CD4-positive, alpha-beta T cell treated with Interleukin-12 subunit alpha and Interleukin-12 subunit beta, for 1 hour (primary cell): ENCODE measurements at places on chromosomes 1 and 21.

GRCh38 chr1:61318319-61319125, 236.2 kb downstream of the NFIA start:
- DNase-seq = no peak

- DNase-seq = no peak
Measured at GRCh38 chr1:27666791-27667254, 5.2 kb downstream of the IFI6 start.

DNA sequence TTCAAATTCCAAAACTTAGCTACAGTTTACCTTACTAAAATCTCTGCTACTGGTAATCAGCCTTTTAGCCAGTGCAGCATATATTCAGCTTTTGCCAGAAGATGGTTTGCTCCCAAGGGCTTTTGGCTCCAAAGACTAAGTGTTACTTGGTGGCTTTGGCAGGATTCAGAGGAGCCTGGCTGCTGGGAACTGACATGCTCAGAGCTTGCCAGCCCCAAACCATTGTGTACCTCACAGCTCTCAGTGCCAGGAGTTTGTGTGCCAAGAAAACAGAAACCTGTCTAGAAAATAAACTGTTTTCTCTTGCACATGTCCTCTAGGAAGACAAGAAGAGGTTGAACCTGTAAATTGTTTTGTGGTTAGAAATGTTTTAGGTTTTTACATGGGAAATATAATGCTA, 315.9 kb downstream of the ST6GALNAC3 start:
- no peak for DNase-seq

DNA sequence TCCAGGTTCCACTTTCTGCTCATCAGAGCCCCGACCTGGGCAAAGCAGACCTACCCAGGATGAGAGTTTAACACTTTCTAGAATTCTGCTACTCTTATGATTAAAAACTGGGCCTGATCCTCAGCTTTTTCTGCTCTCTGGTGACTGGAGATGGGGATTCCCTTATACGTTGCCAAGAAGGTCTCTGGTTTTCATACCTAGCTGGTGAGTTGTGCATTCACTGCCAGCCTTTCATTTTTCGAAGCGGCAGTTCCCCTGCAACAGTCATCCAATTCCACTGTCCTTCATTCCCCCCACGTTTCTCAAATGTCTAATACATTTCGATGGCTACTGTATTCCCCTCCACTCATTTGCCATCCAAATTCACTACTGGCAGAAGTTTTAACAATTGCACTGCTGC, 135.3 kb downstream of the ADSS2 start:
- DNase-seq = no peak

DNA sequence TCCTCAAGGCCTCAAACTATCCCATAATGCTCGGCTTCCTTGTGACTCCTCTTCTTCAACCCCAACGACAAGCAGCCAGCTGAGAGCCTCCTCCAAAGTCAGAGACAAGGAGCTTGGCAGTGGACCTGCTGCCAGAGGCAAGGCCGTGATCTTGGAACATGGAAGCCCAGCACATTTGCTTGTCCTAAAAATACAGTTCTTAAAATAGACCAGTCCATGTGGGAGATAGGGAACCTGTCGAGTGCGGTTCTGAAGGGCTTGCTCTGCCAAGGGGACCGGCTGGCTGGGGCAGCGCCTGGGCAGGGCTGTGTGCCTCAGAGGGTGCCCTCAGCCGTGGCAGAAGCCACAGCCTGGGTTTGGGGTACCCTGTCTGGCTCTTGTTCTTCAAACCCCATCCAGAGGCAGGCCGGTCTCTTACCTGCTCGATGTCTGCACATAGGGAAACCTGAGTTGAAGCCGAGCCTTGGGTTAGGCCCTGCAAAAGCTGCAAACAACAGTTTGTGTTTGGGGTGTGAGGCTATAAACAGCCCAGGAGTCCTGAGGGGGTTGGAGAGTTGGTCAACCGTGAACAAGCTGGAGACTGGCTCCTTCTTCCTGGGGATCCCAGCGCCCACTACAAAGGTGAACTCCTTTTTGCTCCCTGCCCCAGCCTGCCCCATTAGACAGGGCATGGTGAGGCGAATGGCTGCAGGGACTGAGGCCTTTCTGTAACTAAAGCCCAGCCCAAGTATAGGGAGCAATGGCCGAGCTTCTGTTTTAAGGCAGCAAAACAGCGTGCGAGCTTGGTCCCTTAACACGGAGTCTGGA, 228.8 kb downstream of the CAMTA1 start:
- DNase-seq = no peak

GRCh38 chr1:46667782-46668760, at the start of gene ATPAF1:
Gene ATPAF1, minus strand, starts transcription at chr1:46668364. Its CDS starts 42 bp downstream, at chr1:46668322.
- peak; percentile 72 for DNase-seq

- DNase-seq = no peak
Measured at GRCh38 chr1:206905295-206906164, 8.3 kb downstream of the IL24 start.

GRCh38 chr1:161480381-161481035, 24.7 kb upstream of the FCGR2A start:
- no peak for DNase-seq

DNA sequence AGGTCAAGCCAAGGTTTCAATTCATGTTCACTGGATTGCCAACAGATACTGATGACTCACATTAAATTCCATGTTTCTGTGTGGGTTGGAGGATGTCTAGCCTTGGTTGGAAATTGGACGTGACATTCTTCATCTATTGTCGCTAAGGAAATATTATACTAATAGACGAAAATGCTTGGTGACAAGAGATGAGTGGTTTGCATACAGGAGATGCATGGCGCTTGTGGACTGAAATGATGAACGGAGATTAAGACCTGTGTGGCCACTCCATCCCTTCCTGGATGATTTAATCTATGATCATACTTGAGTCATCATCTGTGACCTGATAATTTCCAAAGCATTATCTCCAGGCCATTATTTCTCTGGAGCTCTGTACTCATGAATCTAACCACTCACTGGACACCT, 97.0 kb upstream of the CD34 start:
- no peak for DNase-seq

DNA sequence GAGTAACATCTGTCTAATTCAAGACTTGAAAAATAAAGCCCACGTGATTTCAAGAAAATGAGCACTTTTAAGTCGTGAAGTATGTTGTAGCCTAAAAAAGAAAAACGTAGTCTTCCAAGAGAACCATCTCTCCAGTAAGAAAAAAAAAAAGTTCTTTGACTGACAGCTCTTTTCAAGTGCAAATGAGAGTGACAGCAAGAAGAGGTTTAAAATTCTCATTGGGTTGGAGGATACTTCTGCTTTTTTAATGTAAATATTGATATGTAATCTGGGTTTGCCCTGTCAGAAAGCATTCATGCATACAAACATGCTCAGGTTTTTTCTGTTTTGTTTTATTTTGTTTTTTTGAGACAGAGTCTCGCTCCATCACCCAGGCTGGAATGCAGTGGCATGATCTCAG, 32.3 kb upstream of the PRDM2 start:
- no peak for DNase-seq

GRCh38 chr1:175885326-175885725, 141.9 kb upstream of the TNR start:
- no peak for DNase-seq

DNA sequence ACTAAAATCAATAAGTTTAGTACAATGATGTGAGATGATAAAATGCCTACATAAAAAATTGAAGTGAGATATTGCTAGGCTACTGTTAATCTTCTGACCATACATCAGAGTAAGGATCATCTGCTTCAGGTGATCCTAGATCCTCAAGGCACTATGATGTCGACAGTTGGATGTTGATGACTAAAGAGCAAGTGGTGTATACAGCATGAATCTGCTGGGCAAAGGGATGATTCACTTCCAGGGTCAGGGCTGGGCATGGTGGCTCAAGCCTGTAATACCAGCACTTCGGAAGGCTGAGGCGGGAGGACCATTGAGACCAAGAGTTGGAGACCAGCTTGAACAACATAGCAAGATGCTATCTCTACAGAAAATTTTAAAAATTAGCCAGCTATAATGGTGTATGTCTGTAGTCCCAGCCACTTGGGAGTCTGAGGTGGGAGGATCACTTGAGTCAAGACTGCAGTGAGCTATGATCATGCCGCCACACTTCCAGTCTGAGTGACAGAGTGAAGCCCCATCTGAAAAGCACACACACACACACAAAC, 24.6 kb downstream of the NUF2 start:
- DNase-seq = no peak

DNA sequence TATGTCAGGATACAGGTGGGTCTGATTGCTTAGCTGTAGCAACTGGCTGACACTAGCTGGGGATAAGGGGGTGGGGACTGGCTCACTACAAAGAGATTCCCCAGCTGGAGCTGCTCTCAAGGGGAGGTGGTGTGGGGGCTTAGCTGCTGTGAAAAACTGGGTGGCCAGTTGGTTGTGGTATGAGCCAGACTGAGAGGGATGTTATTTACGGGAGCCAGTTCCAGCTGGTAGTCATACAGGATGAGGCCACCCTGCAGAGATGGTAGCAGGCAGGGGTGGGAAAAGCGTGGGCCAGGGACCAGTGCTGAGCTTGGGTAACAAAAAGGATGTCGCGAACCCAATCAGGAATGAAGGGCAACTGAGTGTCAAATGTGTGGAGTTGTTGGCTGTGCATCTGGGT, 204.0 kb upstream of the C21orf91 start:
- DNase-seq = no peak

GRCh38 chr1:31397360-31398095, 15.5 kb upstream of the SERINC2 start:
- no peak for DNase-seq

- no peak for DNase-seq
Measured at GRCh38 chr1:22369294-22370189, 82.1 kb upstream of the ZBTB40 start.

- DNase-seq = peak; percentile 2
Measured at GRCh38 chr1:241716915-241717656, 65.0 kb downstream of the WDR64 start.

- peak; percentile 44 for DNase-seq
Measured at GRCh38 chr21:14526836-14527695, 19.0 kb downstream of the SAMSN1 start.

DNA sequence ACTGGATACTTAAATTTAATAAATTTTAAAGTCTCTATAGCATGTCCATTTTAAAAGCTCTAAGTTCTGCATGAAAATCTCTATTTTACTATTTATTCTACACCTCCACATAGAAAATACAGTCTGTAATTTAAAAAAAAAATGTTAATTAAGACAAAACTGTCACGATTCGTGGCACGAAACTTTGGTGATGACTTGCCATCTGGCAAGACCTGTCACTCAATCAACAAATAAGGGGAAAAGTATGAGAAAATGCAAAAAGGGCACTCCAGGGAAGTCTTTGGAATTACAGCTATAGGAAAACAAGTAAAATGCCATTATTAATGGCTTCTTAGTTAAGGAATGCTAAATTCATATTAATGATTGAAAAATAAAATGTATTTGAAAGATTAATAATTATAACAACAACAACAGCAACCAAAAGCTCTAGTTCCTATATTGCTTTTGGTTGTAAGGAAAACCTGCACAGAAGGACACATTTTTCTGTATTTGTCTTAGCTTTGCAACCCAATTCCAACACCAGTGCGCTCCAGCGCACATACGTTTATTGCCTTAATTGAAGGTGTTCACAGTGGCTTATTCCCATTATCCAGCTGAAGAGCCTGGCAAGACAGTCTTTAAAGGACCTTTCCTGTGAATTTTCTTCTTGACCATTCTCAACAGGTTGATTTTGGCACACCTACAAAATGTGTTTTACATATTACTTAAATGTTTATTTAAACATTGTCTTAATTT, 107.8 kb downstream of the PLPPR5 start:
- DNase-seq = no peak

DNA sequence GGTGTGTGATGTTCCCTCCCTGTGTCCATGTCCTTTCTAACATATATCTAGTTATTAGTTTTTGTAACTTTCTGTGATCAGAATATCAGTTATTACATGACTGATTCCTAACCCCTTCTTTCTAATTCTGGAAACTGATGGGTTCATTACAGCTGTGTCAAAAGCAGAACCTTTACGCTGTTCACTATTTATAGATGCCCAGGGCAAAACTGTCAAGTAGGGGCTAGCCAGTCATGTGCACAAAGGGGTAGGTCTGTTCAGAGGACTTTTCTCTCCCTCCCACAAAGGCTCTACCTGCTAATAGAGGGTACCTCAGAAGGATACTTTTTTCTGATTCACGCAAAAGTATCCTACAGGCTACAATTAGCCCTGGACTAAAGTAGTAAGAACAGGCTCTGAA, 79.2 kb downstream of the NRDC start:
- DNase-seq = no peak

GRCh38 chr1:208437401-208437800, 193.2 kb upstream of the PLXNA2 start:
- no peak for DNase-seq

DNA sequence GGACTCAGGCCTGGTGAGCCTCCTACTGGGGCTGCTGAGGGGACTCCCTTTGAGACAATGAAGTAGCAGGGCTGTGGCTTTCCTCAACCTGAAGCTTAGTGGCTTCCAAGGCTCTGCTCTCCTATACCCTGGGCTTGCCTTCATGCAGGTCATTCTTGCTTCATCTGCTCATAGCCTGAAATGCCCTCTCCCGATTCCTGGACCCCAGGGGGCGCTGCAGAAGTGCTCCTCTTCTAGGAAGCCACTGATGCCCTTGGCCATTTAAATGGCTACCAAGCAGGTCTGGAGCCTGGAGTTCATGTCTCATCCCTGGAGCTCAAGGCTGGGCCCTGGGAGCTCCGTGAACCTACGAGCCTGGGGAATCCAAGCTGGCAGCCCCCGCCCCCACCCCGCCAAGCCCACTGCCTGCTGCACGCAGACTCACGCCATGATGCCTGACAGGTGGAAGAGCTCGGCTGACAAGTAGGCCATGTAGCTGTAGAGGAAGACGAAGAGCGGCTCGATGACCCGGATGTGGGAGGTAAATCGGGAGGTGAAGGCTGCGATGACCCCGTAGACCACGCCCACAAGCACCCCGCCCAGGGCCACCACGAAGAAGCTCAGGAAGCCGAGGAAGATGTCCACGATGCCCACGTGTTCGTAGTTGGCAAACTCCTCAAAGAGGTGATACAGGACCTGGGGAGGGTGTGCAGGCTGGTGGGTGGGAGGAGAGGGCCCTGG, 45.7 kb downstream of the SLC9A1 start:
- peak; percentile 28 for DNase-seq

- DNase-seq = no peak
Measured at GRCh38 chr1:67846538-67846937, 13.3 kb upstream of the GNG12 start.

- no peak for DNase-seq
Measured at GRCh38 chr1:192830595-192831246, 21.9 kb downstream of the RGS2 start.

- DNase-seq = no peak
Measured at GRCh38 chr21:21156957-21157356, 158.7 kb downstream of the NCAM2 start.

- DNase-seq = no peak
Measured at GRCh38 chr1:221011145-221011544, 131.9 kb downstream of the HLX start.

- no peak for DNase-seq
Measured at GRCh38 chr21:38734646-38735365, 70.9 kb upstream of the ETS2 start.
